Activated naive CD4-positive, alpha-beta T cell (primary cell): ENCODE measurements at places on chromosomes 4 and X.

DNA sequence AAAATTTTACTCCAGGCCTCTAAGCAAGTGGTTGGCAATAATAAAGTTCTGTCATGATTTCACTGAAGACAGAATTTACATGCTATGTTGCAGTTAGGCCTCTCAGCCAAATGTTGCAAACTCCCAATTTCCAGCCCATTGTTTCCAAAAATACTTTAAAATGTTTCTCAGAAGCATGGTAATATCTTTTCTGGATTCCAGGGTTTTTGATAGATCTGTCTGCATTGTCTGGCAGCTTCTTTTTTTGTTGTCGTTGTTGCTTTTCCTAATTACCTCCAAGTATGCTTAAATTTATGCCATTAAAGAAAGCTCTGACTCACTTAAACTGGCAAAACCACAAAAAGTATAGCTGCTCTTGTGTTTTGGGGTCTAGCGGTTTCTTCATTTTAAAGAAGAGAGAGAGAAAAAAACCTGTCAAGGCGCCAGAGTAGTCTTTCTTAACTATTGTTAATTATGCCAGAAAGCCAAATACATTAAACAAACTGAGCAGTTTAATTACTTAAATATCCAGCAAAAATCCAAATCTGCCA lies 97.0 kb downstream of the AGTR2 start:
- DNase-seq, result no peak

GRCh38 chrX:31236231-31236630 lies 164.4 kb upstream of the FTHL17 start:
- no peak for DNase-seq

DNA sequence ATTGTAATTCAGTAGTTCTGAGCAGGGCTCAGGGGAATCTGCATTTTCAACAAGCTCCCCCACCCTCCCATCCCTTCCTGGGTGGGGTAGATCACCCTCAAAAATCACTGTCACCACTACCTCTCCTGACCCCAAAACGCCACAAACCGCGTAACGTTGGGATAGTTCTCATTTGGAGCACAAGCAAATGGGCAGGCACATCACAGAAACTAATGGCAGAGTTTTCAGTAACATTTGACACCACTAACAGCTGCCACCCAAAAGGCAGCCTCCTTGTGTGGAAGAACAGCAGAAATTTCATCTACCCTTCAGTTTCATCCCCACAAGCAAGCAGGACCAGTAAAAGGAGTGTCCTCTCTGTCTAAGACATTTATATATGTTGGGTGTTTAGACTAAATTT lies 132.7 kb downstream of the PALLD start:
- DNase-seq, result no peak

DNA sequence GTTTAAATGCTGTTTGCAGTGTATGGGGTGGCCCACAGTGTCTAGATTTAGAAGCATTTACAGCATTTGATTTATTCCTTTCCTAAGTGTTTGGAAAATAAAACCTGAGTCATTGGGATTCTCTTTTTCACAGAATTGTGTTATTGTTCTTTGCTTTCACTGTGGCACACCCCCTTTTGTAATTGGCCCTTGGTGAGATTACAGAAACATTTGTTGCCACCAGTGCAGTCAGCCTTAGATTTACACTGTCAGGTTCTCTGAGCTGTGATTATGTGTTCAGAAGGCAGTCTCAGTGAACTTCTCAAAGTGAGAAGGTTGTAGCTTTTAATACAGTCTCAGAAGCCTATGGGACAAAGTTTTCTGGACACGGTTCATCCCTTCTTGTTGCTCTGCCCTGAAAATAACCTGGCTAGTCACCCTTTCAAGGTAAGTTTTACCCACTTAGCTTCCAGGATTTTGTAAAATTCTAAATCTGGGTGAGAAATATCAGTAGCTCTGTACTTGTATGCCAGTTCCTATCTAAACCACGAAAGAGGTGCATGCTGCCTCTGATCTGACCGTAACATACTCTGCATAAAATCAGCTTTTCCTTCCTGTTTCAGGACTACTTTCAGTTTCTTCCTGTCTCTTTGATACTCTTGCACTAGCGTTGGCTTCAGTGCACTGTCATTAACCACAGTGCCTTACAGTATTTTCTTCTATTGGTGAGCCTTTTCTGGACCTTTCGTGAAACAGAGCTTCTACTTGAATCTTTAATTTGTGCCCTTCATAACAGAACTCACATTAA lies 12.6 kb downstream of the RUFY3 start:
- no peak for DNase-seq

DNA sequence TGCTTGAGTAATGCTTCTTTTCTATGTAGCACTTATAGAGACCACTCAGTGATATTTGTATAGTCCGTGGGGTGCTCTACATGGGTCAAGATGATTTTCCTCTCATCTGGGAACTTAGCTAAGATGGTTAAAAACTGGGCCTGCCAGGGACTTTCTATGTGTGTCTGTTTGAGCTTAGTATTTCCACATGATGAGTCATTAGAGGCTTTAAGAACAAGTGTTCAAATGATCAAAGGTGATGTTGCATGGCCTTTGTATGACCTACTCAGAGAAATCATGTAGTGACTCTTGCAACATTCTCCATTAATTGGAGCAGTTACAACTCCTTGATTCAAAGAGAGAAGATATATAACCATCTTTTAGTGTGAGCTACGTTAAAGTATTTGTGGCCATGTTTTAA lies 1480.5 kb upstream of the IGFBP7 start:
- DNase-seq, result no peak

DNA sequence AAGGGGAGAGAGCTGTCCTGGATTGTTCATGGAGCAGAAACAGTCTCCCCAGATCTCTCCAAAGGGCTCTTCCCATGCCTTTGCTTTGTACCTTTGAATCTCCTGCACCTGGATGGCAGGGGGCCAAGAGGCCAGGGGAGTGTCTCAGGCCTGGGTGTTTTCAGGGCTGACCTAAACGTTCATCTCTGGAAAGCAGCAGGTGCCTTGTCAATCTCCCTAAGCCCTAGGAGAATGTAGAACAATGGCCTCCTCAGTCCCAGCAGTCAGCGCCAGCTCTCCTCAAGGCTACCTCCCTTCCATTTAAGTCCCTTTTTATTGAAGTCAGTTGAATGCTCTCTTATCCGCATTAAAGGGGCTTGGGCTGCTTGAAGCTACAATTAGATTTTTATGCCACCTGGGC lies 31.2 kb upstream of the NSUN7 start:
- DNase-seq, result no peak

- no peak for DNase-seq
Measured at GRCh38 chr4:165410214-165410613, 31.4 kb downstream of the CPE start.
